ENCODE measurements at places on chromosomes 6 and 20.

DNA sequence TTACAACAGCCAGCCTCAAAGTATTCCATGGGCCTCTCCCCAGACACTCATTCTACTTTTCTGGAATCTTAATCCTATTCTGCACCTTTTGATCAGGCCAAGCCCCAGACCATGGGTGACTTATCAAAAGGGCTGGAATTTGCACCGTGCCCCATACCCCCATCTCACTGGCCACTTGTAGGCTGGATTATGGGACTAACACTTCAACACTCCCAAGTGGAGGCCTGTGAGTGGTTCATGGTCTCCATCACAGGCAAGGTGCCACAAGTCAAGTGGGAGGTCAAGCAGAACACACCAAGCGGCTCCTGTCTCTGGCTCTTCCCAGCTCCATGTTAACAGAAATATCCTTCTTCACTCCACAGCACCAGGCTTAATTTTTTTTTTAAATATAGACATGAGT lies 212.3 kb upstream of the HEY2 start:
- DNase-seq = no peak

DNA sequence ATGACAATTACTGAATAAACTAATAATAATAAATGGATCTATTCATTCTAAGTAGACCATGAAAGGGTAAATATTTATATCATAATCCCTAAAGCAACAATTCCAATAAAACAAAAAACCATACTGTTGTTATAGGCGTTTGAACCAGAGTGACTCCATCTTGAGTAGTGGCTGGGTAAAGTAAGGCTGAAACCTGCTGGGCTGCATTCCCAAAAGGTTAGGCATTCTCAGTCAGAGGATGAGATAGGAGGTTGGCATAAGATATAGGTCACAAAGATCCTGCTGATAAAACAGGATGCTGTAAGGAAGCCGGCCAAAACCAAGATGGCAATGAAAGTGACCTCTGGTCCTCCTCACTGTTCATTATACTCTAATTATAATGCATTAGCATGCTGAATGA lies 8.3 kb downstream of the OR2H1 start:
- DNase-seq = no peak

DNA sequence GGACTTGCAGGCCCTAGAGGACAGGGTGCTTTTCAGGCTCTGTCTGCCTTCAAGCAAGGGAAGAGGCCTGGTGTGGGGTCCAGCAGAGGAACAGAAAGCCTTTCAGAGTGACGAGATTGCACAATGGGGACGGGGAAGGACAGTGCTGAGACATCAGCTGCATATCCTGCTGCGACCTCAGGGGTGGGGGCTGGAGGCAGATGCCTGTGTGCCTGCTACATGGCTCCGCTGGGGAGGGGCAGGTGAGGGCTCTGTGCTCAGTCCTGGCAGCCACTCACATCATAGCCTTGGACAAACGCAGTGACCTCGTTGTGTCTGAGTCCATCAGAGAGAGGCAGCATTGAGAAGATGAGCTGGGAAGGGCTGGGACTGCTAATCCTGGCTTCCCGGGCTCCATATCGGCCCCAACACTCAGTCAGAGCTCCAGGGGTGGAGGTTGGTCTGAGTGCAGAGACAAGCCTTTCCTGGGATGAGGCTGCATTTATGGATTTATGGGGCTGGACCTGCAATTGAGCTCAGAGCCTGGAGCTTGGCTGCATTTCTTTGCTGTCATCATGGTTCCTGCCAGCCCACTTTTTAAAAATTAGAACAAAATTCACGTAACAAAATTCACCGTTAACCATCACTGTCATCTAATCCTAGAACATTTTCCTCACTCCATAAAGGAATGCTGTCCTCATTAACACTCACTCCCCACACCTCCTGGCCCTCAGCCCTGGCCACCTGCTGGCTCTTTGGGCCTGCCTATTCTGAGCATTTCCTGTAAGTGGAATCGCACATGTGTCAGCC lies 196.9 kb upstream of the SLC24A3 start:
- no peak for DNase-seq

DNA sequence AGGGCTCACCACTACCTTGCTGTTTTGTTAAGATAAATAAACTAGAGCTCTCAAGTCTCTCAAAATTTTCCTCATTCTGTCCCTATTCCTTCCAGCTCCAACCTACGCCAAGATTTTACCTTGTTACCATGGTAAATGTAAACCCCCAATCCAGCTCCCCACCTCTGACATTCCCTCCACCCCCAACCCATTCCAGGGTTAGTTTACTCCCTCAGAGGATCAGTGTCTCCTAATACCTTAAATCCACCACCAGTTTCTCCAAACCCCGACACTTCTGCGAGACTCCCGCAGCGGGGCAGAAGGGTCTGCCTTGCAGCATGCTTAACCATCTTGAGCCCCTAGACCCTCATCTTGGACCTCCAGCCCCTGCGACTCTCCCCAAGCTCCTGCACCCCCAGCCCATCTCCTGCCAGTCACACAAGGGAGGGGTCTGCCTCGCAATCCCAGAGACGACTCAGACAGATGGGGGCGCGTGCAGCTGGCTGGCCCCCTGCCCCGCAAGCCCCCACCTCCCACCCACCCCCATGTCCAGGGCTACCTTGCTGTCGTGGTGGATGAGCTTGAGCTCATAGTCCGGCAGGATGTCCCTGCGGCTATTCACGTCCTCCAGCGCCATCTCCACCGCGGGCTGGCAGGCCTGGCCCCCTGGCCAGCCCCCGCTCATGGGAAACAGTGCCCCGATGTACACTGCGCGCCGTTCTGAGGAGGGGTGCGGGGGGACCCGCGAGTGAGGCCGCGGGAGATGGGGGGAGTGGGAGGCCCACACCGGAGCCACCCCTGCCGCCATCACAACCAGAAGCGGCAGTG lies 5.8 kb downstream of the GABBR1 start:
- no peak for DNase-seq

GRCh38 chr6:120945905-120946594 lies 388.2 kb downstream of the TBC1D32 start:
- DNase-seq = no peak

DNA sequence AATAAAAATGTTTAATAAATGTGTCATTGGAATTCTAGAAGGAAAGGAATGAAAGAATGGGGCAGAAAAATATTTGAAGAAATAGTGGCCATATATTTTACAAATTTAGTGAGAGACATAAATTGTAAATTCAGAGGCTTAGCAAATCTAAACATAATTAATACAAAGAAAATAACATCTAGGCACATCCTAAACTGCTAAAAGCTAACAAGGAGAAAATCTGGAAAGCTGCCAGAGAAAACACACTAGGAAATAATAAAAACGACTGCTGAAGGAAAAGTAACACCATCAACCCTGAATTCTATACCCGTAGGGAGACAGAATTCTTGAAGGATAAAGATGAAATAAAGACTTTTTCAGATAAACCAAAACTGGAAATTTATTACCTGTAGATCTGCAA lies 23.8 kb downstream of the CYB5R4 start:
- DNase-seq = no peak

DNA sequence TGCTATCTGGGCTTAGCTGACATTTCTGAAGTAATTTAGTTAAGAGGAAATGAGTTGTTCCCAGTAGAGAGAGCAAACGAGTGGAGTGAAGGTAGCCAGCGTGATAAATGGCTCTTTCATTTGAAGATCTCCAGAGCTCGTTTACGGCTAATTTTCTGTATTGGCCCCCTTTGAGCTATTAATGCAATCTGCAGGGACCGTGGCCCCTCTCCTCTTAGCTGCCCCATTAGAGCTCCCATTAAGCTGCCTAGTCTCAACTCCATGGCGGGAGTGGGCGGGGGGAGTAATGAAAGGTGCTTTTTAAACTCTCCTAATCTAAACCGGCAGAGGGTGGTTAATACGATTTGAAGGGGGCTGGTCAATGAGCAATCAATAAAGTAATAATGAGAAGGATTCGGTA lies 12.5 kb downstream of the TFAP2B start:
- no peak for DNase-seq

DNA sequence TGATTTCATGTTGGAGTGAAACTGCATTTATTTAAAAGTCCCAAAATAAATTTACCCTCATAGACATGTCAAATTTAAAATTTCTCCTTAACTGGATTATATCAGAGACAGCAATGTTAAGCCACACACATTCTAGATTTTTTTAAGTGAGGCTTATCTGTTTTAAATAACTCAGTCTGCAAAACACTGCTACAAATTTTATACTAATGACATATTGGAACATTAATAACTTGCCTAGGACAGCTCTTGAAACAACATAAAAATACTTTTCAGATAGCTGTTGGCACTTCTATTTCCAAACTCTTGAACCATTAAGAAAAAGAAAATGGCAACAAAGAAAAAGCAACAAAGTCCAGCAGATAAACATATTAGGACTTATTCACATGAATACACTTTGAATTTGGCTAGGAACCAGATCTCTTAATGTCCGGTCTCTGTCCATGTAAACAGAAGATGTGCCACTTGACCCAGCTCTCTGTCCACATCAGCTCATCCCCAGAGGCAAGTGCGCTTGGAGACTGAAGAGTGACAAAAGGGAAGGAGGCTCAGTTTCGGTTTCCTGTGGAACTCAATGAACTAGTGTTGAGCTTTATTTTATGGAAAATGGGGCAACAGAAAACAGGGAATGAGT lies 219.3 kb upstream of the THBS2 start:
- DNase-seq = no peak

DNA sequence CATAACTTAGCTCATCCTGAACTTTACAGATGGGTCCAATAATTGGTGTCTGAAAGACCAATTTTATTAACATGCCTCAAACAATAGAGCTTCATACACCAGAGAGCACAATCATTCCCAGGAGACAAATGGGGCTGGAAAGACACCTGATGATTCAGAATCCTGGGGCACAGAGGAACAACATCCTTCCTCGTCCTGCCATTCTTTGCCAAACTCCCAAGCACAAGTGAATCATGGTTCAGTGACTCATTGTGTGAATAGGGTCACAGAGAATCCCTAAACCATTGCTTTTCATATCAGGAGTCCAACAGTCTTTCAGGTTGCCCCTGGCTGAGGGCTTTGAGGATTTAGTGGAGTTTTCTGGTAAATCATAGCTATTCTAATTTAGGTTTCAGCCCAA lies 266.4 kb upstream of the BMP2 start:
- peak; percentile 91 for DNase-seq

DNA sequence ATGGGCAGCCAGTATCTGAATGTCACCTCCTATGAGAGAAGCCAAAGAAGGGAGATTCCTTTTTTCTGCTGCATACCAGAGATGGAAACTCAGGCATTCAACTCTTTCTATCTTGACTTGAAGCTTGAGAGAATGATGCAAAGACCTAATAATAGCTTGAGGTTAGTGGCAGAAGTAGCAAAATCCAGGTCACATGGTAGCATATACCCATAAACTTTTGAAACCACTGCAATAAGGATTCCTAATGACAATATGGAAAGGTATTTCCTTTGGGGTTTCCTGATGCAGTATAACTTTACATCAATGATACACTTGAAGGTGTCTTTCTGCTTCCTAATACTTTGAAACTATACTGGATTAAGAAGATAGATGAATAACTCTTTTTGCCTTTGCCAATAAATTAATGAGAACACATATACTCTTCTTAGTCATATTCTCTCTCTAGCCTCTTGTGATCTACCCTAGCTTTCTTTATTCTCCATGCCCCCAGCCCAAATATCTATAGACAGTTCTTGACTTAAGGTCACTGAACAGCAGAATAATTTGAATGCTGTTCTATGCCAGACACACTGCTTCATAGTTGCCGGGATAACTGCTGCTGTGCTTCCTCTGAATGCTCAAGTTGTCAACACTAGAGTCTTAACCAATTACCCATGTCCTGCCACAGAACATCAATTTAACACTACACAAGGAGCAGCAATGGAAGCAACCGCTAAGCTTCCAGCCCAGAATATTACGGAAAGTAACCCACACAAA lies 155.5 kb upstream of the SIM1 start:
- DNase-seq = peak; percentile 60

DNA sequence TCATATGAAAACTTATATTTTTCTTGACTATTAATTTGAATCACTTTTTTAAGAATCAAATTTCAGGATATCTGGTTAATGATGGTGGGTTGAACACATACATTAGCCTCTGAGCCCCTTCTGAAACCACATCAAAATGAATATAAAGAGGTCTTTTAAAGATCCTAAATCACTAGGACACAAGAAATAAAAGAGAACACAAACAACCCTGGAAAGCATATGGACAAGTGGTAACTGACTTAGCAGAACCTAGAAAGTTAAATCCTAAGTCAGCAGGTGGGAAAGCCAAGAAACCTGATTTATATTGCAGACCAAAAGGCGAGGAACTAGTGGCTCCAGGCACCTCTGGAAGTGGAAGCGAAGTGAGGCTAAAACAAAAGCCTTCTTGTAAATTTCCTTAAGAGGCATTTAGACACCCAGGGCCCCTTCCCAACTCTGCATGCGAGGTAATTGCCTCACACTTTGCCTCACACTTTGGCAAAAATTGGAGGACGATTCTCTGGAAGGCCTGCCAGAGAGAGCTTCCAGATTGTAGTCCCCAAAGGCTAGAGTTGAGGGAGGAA lies 293.9 kb downstream of the KHDC1L start:
- DNase-seq = no peak

DNA sequence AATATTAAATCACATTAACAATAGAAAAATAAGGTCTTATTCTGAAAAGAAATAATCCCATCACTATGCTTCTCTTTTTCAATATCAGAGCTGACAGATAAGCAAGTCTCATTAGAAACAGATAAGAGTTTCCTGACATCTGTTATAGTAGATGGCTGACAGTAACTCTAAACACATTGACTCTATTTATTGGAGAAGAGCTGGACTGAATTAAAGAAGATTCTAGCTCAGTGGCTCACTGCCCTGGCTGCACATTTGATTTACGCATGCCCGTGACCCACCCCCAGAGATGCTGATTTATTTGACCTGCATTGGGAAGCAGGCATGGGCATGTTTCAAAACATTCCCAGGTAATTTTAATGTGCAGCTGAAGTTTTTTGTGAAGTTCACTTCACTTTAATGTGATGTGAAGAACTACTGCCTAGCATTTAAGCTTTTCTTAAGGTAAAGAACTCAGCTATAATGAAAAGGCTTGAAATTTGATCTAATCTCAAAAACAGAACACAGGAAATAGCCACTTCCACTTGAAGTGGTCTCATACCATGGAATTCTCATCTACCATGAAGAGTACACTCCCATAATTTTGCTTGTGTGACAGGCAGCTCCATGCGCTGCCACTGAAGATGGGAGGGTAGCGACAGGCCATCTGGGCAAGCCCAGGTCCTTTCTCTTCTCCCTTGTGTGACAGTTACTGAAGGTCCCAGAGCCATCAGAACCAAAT lies 162.3 kb downstream of the TPBG start:
- no peak for DNase-seq

- no peak for DNase-seq
Observed at GRCh38 chr20:18689557-18689956, 101.7 kb downstream of the DTD1 start.

GRCh38 chr20:38450412-38450975 lies 15.4 kb upstream of the SNHG17 start:
- DNase-seq = peak; percentile 63

DNA sequence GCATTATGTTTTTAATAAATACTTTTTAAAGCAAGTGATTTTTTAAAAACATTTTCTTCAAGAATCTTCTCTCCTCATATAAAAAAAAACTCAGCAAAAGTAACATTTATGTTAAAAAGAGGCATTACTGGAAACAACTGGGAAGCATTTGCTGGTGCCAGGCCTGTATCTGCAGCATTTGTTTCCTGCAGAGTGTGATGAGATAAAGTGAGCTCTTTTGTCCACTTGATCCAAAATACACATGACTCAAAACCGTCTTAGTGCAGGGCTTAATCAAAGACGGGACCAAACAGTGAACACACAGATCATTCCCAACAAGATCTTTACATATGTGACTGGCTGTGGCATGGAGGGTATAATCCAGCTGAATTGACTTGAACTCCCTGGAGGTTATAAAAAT lies 28.3 kb upstream of the RIPPLY2 start:
- no peak for DNase-seq

- peak; percentile 78 for DNase-seq
Observed at GRCh38 chr6:138691595-138692057, 81.9 kb upstream of the CCDC28A start.
